ENCODE measurements at places on chromosomes 7 and 10.

DNA sequence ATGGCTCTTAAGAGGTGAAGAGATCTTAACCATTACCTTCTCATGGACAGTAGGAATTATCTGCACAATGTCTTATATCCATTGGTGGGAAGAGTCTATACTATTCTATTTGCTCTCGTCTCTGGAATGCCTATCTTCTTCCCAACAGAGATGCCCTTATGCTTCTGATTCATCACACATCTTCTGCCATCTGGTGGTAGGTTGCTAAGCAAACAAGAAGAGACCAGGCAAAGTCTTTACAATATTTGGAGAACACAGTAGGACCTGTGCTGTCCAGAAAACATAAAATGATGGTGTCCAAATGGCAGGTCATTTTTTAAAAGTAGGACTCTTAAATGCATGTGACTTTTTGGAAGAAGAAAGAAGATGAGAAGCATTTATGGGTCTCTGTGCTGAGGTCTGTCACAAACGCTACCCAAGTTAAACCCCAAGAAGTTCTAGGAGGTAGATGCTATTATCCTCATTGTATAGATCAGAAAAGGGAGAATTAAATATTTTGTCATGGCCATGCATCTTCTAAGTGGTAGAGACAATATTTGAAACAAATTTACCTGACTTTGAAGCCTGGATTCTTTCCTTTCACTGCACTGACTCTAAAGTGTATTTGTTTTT, 67.8 kb upstream of the NXPH1 start:
- no peak for DNase-seq

DNA sequence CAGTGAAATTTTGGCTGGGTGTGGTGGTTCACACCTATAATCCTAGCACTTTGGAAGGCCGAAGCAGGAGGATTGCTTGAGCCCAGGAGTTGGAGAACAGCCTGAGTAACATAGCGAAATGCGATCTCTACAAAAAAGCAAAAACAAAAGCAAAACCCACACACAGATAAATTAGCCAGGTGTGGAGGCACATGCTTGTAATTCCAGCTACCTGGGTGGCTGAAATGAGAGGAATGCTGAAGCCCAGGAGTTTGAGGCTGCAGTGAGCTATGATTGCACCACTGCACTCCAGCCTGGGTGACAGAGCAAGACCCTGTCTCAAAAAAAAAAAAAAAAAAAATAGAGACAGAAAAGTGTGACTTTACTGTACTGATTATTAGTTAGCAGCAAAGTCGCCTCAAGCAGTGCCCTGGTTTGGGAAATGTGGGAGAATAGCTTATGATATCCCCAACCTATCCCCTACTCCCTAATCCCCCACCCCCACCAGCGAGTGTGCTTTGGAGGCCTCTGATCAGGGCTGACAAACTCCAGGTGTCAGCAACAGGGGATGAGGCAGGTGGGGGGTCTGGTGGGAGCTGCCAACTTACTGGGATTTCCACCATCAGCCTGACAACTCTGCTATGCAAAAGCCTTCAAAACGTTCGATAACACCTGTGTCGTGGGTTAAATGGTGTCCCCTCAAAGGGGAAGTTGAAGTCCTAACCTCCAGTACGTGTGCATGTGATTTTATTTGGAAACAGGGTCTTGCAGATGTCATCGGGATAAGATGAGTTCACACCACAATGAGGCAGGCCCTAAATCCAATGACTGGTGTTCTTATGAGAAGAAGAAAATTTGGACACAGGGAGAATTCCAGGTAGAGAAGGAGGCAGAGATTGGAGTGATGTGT, 124.7 kb upstream of the SDK1 start:
- DNase-seq = no peak

DNA sequence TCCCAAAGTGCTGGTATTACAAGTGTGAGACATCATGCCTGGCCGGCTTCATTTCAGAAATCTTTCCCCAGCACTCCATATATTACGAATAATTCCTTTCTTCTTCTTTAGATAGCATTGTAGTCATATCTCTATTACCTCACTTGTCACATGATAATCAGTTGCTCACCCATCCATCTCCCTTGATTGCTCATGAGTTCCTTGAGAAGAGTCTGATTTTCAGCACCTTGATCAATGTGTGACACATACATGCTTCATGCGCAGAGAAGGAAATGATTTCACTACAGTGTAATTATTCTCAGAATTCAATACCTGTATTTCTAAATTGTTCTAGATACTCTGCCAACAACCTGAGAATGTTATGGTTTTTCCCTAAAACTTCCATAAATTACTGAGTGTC, 26.7 kb upstream of the GGCT start:
- no peak for DNase-seq

GRCh38 chr10:60718886-60719285, 59.4 kb upstream of the CDK1 start:
- no peak for DNase-seq

All from left lobe of liver (tissue), 2 donors.